ENCODE measurements at places on chromosomes 11 and 22. TPM values are rescaled to one million over a fixed set of nuclear protein-coding genes. Genes with fewer than 3 reads are reported as not detected.

KIF18A gene
- polyA plus RNA-seq, result 10.4 TPM

DNA sequence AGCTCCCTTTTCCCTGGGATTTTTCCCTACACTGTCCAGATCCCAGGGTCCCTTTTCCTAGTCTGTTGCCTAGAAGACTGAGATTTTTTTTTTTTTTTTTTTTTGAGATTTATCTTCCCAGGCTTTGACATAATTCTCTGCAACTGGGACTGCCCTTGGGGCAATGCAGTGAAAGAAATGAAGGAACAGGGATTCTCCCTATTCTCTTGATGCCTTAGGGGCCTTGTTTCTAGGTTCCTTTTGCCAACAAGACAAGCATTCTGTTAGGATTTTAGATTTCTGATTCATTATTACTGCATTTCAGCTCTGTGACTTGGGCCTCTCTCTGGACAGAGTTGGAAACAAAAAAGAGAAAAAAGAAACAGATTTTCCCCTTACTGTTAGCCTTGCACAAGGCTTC is 47.3 kb downstream of the QSER1 start:
- no peak for DNase-seq

DNA sequence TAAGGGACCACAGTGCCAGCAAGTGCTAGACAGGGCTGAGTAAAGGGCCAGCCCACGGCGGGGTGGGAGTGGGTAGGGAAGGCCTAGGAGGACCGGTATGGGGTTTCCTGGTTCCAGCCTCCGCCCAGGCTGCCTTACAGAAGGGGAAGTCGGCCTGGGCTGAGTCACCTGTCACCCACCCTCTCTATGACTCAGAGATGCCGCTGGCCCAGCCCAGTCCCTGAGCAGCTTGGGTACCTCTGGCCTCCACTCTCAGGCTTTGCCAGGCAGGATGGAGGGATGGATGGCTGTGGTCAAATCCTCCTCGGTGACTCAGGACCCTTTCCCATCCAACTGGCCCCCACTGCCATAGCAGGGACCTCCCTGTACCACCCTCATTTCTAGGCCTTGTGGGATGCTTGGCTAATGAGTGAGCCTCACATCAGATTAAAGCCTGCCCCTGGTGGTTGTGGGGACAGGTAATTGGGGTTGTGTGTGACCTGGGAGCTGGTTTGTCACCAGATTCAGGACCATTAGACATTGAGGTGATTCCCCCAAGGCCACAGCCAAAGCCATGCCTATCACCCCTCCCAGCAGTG is 13.9 kb downstream of the SLC35E4 start:
- no peak for DNase-seq

HBE1 gene
- polyA plus RNA-seq, result 7.2 TPM

DNA sequence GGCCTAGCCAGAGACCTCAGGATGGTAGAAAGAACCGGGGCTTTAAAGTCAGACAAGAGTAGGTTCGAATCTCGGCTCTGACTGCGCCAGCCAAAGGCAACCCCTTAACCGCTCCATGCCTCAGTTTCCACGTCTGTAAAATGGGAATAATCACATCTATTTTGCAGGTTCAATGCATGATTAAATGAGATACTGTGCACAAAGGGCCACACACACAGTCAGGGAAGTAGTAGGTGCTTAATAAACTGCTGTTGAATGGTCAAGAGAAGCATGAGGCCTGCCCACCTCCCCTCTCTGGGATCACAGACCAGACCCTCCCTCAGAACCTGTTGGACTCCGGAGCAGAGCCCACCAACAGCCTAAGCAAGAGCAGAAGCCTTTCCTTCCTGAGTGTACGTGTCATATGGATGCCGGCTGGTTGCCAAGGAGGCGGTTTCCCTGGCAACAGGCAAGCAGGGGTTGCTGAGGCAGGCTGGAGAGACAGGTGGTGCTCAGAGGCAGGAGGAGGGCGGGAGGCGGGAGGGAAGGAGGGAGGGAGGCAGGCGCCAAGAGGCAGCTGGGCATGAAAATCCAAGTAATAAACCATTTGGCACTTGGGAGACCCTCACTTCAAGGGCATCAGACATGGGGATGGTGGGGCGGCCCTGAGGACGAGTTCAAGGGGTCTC is 43.9 kb downstream of the NFAM1 start:
- DNase-seq, result no peak

SPTBN2 gene
- polyA plus RNA-seq, result 57.2 TPM

- no peak for DNase-seq
These were observed 54.5 kb downstream of the IGF2 start for GRCh38 chr11:2084721-2085120.

TIMP3 gene
- 157 TPM for polyA plus RNA-seq

DNA sequence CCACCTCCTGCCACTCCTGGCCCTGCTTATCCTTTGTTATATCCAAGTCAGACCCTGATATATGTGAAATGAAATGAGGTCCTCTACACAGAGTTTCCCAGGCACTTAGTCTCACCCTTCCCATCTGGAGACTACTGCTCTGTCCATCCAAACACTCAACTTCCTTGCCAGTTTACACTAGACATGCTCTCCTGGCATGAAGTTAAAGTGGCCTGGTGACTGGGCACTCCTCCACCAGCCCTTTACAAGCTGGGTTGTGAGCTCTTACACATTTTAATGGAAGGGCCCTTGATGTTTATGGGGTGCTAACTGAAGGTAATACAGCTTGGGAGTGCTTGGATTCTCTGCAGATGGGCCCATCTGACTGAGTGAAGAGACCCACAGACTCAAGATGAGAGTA is 216.1 kb upstream of the NARS2 start:
- DNase-seq, result no peak

DEUP1 gene
- 1.3 TPM for polyA plus RNA-seq

DNA sequence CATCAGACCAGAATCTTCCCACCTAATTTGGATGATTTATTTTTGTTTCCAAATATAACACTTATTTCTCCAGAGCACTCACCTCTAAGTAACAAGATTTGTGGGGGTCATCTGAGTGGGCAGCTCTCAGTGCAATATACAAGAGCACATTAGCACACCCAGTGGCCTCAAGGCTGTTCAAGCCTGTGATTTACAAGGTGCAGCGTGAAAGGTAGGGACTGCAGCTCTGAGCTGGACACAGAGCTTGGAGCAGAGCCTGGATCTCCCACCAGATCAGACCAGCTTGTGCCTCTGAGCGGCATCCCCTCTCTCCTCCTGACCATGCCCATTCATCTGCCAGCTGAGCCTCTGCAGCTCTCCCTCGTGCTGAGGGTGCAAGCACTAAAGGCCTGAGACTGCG is 323.3 kb upstream of the ZC3H12C start:
- DNase-seq, result no peak

DNA sequence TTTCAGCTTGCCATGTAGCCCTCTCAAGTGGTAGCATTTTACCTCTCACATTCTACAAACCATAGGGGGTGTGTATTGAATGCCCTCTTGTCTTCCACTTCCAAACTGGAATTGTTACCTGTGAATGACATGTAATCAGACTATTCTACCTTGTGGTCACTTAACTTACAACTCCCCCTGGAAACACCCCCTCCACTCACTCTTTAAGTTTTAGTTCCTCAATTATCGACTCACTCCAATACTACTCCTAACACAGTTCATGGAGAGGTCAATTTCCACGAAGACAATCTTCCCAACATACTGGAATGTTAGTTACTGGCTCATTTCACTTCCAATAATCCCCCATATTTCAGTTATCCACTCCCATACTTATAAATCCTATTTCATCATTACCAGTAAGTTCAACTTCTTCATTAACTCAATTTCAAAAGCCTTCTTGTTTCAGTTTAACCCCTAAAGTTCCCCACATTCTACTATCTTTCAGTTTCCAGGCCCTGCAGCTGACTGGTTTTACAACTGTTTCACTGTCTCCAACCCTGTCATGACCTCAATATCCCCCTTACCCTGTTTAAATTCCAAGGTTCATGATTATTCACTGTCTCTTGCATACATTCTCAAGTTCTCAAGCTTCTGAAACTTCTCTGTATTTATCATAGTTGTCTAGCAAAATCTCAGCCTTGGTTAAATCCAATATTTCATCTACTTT is 92.5 kb downstream of the C11orf87 start:
- no peak for DNase-seq

- DNase-seq, result no peak
These were observed 49.7 kb upstream of the CECR2 start for GRCh38 chr22:17319546-17319945.

EPS8L2 gene
- 147 TPM for polyA plus RNA-seq

DNA sequence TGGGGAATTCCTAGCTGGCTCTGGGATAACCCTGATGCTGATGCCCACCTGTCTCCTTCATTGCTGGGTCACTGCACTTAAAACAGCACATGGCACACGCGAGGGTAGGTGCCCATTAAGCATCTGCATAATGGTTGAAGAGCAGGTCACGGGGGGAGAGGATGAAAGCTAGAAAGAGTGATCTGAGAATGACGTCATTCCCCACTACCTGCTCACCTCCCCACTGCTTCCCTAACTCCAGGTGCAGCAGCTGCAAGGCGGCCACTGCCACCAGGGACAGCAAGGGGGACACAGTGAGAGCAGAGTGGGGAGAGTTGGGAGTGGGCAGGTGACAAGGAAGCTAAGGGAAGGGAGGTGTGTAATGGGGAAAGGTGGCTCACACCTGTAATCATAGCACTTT is 27.0 kb downstream of the ADA2 start:
- no peak for DNase-seq

DNA sequence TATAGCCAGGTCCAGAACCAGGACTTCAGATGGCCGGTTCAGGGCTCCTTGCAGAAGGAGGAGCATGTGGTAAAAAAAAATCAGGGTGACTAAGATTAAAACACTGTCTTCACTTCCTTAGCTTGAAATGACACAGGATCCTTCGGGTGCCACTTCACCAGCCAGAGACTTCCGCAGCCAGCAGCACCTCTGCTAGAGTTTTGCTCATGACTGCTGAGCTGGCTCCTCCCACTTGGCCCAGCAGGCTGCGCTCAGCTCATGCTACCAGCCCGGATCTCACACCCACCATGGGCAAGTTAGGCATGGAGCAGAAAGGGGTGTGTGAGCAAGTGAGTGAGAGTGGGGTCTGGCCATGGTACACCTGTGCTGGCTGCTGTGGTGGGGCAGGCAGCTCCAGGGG is 6.6 kb upstream of the MS4A18 start:
- DNase-seq, result no peak

DNA sequence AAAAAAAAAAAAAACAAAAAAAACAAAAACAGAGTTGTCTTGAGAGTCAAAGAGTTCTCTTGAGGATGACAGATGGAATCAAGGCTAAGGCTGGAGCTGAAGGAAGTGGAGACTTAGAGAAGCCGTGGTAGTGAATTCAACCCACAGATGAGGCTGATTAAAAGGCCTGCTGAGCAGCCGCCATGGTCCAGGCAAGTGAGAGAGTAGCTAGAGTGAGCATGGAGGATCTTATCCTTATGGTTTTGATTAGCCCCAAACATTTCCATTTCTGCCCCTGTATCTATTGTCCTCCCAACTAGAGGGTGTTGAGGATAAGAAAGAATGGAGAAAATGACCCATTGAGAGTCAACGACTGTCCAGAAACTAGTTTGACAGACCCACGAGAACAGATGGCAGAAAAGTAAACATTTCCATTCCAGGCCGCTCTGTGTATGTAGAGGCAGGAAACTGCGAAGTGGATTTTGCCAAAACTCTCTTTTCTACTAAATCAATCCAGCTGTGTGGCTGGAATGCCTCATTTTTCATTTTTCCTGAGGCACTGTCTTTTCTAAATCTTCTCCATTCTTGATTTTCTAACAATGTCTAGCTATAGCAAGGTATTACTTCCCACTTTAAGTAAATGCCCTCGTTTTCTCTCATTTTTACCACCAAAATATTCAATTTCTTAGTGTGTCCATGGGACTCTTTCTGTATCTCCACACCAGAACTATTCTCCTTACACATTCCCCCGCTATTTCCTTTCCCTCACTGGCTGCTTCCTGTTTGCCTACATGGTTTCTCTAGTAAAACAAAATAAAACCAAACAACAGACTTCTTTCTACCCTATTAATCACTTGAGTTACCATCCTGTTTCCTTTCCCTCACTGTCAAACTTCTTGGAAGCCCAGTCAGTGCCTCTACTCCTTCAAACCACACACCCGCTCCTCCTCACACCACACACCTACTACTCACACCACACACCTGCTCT is 5.4 kb upstream of the MMP8 start:
- DNase-seq, result no peak

CNIH2 gene
- 3.4 TPM for polyA plus RNA-seq

- no peak for DNase-seq
These were observed 46.1 kb downstream of the MYH9 start for GRCh38 chr22:36341640-36342041.

- DNase-seq, result no peak
These were observed 7.5 kb upstream of the GGA1 start for GRCh38 chr22:37601203-37601539.

- no peak for DNase-seq
These were observed 12.7 kb downstream of the RPL3 start for GRCh38 chr22:39306456-39307361.

- no peak for DNase-seq
These were observed 69.6 kb upstream of the SHISAL1 start for GRCh38 chr22:44382116-44383038.

GRCh38 chr22:27571463-27572277 is 229.9 kb downstream of the MN1 start:
- no peak for DNase-seq

LRP4 gene
- 28.2 TPM for polyA plus RNA-seq

SYT8 gene
- 0.69 TPM for polyA plus RNA-seq

PGA3 gene
- not detected for polyA plus RNA-seq

DNA sequence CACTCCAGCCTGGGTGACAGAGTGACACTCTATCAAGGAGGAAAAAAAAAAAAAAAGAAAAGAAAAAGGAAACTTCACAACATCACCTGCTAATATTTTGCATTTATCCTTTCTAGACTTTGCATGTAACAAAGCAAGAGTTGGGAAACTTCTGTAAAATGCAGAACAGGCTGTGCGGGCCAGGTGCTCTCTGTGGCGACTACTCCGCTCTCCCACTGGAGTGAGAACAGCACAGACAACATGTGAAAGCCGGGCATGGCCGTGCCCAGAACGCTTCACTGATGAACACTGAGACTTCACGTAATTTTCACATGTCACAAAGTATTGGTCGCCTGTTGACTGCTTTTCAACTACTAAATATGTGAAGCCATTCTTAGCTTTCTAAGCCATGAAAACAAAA is 15.5 kb upstream of the TESMIN start:
- DNase-seq, result no peak

- no peak for DNase-seq
These were observed 74.0 kb upstream of the PHF21B start for GRCh38 chr22:45083659-45084305.

FUT4 gene
- 6.2 TPM for polyA plus RNA-seq

MOGAT2 gene
- polyA plus RNA-seq, result 1.7 TPM
